Thymus (tissue), 14 donors: ENCODE measurements at places on chromosomes 2 and 18. TPM values are rescaled to one million over a fixed set of nuclear protein-coding genes. Genes with fewer than 3 reads are reported as not detected.

- peak overlapping the region; percentile 80 for H3K27ac ChIP-seq
- H3K36me3 ChIP-seq: no peaks in the 10 kb centered on the region
- H3K4me1 ChIP-seq: peaks cover 32% of the 10 kb centered on the region
- peak overlapping the region; percentile 19 for H3K4me3 ChIP-seq
- H3K27me3 ChIP-seq: no peaks in the 10 kb centered on the region
- DNase-seq: no peak
These were observed 123.0 kb upstream of the SLC39A10 start for GRCh38 chr2:195533771-195534642.

GRCh38 chr2:3073041-3073595 is 304.5 kb downstream of the EIPR1 start:
- no peak overlapping the region for H3K27ac ChIP-seq
- no peak overlapping the region for H3K4me3 ChIP-seq
- DNase-seq: no peak

DNA sequence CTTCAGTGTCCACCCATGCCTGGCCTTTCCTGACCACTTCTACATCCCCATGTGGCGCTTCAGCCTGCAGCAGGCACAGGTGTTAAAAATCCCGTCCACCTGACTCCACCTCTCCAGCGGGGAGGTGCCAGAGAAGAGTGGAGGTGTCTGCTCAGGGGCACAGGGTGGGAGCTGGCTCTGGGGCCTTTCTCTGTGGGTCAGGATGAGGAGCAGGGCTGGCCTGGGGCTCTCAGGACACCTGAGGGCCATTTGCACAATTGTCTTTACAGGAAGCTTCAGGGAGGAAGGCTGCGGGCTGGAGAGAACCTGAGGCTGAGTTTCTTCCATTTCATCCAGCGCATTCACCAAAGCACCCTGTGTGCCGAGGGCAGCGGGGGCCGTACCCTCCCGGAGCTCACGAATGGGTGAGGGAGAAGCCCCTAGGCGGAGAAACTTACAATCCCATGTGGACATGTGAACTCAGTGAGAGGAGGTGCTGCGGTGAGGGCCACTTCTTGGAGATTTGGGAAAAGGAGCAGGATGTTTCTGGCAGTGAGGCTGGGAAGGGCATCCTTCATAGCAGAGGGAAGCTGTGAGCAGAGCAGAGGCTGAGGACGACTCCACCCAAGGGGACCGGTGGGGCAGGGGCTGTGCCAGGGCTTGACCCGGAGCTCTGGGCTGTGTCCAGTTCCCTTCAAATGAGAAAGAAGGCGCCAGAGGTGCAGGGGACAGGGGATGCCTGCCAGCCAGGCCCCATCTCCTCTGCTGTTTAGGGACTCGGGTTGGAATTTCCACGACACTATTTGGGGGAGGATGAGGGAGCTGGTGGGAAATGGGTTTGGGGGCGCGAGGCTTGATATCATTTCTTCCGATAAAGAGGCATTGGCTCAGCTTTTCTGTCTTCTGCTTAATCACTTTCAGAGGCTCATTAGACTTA is 155.2 kb upstream of the MYCN start:
- H3K36me3 ChIP-seq: no peaks in the 10 kb centered on the region
- H3K4me3 ChIP-seq: no peak overlapping the region
- H3K27ac ChIP-seq: no peak overlapping the region
- H3K4me1 ChIP-seq: no peaks in the 10 kb centered on the region
- H3K27me3 ChIP-seq: no peaks in the 10 kb centered on the region

The ITPRIPL1 gene
- 1.9 TPM for polyA plus RNA-seq

- H3K36me3 ChIP-seq: no peaks in the 10 kb centered on the region
- no peaks in the 10 kb centered on the region for H3K4me1 ChIP-seq
- DNase-seq: no peak
- no peak overlapping the region for H3K4me3 ChIP-seq
These were observed 40.7 kb upstream of the NT5C1B start for GRCh38 chr2:18630101-18630500.

The AGXT gene
- polyA plus RNA-seq: 0.94 TPM

DNA sequence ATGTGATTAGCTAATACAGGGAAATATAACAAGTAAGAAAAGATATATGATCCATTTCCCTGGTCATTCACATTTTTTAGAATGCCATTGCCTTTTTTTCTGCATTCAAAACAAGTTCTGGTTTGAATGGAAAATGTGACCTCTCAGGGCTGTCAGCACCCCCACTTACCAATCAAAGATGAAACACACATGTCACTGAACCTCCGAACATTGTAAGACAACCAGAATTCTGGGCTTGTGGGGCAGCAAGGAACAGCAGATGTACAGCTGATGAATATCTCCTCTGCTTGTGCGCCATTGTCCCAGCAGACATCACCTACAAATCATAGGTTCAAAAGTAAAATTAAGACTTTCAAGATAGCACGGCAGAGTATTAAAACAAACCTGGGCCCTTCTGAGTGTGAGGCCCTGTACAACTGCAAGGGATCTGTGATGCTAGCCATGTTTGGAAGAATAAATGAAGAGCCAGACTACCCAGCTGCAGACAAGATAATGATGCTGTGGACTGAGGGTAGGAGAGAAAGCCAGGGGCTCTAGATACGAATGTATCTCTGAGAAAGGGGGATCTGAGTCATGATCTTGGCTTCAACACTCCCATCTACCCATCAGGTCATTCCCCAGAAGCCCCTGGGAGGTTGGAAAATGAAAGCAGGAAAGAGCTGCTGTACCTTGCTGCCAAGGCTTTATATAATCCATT is 108.7 kb upstream of the SERTAD2 start:
- no peak overlapping the region for H3K4me3 ChIP-seq
- no peak overlapping the region for H3K27ac ChIP-seq
- no peaks in the 10 kb centered on the region for H3K27me3 ChIP-seq
- DNase-seq: no peak

DNA sequence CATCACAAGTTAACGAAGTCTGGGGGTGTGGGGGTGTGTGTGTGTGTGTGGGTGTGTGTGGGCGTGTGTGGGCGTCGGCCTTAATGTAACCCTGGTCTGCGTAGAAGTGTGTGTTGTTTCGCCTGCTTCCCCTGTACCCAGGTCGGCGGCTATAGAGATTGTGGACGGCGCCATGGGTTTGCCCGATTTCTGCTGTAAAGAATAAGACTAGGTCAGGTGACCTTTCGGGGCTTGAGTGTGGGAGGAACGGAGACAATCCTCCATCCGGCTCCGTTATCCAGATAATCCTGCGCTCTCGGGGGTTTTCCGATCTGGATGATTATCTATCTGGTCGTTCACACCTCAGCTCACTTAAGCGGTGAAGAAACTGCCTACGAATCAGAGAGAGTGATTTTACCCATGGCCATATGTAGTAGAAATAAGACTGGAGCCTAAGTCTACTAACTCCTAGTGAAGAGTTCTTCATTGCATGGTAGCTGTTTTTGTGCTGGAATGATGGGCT is 543 bp downstream of the HADHB start:
- H3K4me1 ChIP-seq: peaks cover 18% of the 10 kb centered on the region
- DNase-seq: no peak
- H3K27ac ChIP-seq: peak overlapping the region; percentile 89
